ENCODE measurements at places on chromosomes 12 and 14. TPM values are rescaled to one million over a fixed set of nuclear protein-coding genes. Genes with fewer than 3 reads are reported as not detected.

Gene DPPA3
- total RNA-seq, result not detected

Gene DCP1B
- 9.0 TPM for total RNA-seq

Gene DMAC2L
- 4.2 TPM for total RNA-seq

Gene HNF1A
- not detected for total RNA-seq

Gene SMCO2
- total RNA-seq, result 0.40 TPM

Gene KRT77
- not detected for total RNA-seq

Gene FGF23
- not detected for total RNA-seq

Gene AICDA
- total RNA-seq, result not detected

Gene BCL2L14
- not detected for total RNA-seq

Gene NOXRED1
- 0.40 TPM for total RNA-seq

Gene STXBP6
- total RNA-seq, result 1.7 TPM

Gene PYGL
- total RNA-seq, result 91.4 TPM

Gene KERA
- not detected for total RNA-seq

Gene KCNC2
- total RNA-seq, result not detected

Gene SLC15A4
- total RNA-seq, result 63.6 TPM

Gene GPR68
- 1.4 TPM for total RNA-seq

Gene PRH2
- not detected for total RNA-seq

Gene CTDSP2
- 81.6 TPM for total RNA-seq

Data from smooth muscle cell of the pulmonary artery (primary cell).